ENCODE measurements at places on chromosomes 11 and 22. TPM values are rescaled to one million over a fixed set of nuclear protein-coding genes. Genes with fewer than 3 reads are reported as not detected.

The IGF2 gene
- total RNA-seq, result 25.5 TPM

The RAB39A gene
- 0.69 TPM for total RNA-seq

The LDLRAD3 gene
- total RNA-seq, result 8.0 TPM

The TSPAN18 gene
- 66.0 TPM for total RNA-seq

The DERL3 gene
- not detected for total RNA-seq

The BTG4 gene
- not detected for total RNA-seq

The C11orf87 gene
- total RNA-seq, result not detected

The XKR3 gene
- total RNA-seq, result not detected

The SLC22A8 gene
- not detected for total RNA-seq

The CSF2RB gene
- total RNA-seq, result 7.5 TPM

The SOX6 gene
- 3.3 TPM for total RNA-seq

The TRPM5 gene
- total RNA-seq, result not detected

DNA sequence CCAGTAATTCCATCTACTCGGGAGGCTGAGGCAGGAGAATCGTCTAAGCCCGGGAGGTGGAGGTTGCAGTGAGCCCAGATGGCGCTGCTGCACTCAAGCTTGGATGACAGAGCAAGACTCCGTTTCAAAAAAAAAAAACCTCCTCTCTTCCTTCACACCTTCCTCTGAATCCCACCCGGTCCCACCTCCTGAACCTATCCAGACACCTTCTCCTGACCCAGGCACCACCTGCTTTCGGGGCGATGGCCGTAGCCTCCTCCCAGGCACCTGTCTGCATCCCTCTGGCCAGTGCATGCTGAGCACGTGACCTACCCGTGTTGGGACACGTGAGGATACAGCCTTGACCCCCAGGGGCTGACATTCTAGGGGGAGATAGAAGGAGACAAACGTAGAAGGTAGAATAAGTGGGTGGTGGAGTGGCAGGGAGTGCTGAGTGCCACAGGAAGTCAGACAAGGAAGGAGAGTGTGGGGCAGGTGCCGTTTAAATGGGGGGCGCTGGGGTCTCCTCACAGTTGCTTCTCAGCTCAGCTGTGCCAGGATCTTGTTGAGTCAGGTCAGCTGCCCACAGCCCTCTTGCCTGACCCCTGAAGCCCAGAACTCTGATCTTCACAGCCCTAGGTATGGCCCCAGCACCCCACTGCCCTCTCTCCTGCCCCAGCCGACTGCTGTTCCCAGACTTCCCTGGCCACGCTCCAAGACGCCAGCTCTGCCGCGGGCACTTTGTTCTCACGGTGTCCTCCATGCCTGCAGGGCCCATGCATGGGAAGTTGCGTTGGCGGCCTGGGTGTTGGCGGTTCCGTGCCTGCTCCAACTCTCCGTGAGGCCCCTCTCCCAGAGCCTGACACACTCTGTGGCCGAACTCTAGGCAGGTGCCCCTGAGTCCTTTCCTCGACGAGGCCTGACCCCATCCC is 1.2 kb upstream of the MIOX start:
- DNase-seq, result no peak

- DNase-seq, result no peak
These were observed 36.1 kb upstream of the ST14 start for GRCh38 chr11:130123414-130124040.

DNA sequence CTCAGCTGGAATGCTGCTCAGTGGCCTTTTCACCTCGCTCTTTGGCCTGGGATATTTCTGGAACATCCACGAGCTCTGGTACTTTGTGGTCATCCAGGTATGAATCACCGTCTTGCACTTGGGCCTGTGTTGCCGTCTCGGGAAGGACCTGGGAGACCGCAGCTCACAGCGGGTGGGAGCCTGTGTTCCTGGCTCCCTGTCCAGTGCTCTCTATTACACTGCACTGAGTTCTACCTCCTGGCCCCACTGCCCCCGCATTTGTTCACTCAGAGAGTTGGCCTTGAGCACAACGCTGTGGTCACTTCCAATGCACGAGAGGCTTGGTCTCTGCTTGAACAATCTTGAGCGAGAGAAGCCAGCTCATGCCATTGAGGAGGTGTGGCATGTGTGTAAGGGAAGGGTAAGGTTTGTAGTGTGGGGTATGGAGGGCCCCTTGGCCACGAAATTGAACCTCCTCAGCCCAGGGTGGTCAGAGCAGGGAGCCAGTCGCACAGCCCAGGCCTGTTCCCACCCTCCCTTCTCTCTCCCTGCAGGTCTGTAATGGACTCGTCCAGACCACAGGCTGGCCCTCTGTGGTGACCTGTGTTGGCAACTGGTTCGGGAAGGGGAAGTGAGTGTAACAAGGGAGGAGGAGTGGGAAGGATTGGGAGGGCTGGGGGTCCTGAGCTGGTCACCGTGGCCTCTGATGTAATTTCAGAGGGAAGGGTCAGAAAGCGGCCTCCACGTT is 16.2 kb downstream of the SLC37A2 start:
- DNase-seq, result no peak

DNA sequence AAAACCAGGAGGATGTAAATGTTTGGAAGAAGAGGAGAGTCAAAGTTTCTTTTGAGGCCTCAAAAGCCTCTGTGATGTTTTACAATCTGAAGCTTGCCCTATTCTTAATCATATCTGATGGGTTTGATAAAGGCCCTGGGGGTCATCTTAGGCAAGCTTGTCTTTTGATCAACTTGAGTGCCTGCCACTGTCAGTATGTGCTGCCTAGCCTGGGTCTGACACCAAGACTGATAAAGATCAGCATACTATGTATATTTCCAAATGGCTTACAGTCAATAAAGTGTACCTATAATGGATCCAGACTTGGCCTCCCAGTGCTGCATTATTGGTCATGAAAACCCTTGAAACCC is 12.7 kb downstream of the EHF start:
- DNase-seq, result no peak

- DNase-seq, result no peak
These were observed 54.7 kb downstream of the PHF21B start for GRCh38 chr22:44955102-44955501.

DNA sequence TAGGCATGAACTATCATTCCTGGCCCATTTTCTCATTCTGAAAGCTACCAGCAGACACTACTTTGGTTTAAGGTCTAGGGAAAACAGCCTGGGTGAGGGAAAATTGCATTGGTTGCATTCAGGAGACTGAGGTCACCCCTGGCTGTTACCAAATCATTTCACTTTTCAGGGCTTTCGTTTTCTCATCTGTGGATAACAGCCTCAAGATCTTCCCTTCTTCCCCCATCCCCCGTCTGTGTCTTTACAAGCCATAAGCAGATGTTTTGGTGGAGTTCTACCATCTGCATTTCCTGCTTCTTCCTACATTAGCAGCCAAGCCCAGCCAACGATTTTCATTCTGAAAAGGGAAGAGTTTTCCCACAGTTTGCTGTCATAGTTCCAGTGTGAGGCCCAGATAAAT is 130.4 kb downstream of the HIPK3 start:
- DNase-seq, result no peak

DNA sequence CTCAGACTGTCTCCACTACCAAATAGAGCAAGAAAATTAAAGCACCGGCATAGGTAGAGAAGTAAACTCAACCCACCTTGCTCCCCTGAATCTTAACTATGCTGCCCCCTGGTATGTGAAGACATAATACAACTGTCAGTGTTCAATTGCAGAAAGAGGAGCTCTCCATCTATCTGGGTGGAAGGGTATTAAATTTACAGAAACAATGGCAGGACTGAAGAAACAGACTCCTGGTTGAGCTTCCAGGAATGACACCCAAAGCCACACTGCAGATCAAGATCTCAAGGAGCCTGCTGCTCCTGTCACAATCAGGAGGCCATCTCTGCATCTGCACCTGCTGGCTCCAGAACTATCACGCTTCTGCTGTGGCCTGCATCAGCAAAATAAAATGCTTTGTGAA is 132.1 kb upstream of the BMAL1 start:
- DNase-seq, result peak; percentile 84

- DNase-seq, result no peak
These were observed 62.7 kb downstream of the DBX1 start for GRCh38 chr11:20097319-20098221.

GRCh38 chr11:95680169-95680929 is 109.2 kb downstream of the FAM76B start:
- DNase-seq, result no peak

- no peak for DNase-seq
These were observed 3.8 kb downstream of the TIMM8B start for GRCh38 chr11:112082729-112083128.

DNA sequence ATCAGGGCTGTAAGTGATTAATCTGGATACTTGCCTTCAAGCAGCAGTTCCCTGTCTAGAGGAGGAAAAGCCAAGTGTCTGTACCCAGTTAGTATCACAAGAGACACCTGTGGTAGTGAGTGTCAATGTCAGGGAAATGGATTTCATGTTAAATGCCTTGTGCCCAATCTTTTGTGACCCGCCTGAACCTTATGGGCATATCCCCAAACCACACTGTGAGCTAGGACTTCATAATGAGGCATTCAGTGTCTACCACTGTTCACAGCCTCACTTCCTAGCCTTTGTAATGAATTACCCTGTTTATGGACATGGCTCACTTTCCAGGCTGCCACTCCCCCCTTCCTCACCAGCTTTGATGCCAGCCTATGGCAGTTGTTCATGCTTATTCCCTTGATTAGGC is 125.1 kb downstream of the TRIM44 start:
- no peak for DNase-seq

- no peak for DNase-seq
These were observed 24.6 kb upstream of the CARD18 start for GRCh38 chr11:105164208-105164607.

GRCh38 chr22:27135031-27135981 is 477.9 kb downstream of the MIAT start:
- DNase-seq, result no peak

DNA sequence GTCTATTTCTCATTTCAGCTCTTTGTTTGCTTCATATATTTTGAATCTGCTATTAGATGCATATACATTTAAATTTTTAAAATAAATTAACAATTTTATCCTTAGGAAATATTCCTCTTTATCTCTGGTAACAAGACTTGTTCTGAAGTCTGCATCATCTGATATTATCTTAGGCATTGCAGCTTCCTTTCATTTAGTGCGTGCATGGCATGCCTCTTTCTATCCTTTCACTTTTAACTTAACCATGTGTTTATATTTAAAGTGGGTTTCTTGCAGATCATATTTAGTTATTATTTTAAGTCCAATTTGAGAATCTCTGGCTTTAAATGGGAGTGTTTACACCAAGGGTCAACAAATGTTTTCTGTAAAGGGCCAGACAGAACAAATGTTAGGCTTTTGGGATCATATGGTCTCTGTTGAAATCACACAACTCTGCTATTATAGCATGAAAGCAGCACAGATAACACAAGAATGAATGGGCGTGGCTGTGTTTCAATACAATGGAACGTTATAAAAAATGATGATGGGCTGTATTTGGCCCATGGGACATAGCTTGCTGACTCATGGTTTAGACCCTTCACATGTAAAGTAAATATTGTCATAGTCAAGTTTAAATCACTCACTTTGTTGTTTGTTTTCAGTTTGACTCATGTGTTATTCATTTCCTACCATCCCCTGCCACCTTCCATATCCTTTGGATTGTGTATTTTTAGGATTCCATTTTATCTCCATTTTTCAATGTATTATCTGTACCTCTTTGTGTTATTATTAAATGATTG is 83.9 kb upstream of the SNX19 start:
- DNase-seq, result no peak

GRCh38 chr11:94401773-94402265 is 600 bp upstream of the GPR83 start:
- no peak for DNase-seq

DNA sequence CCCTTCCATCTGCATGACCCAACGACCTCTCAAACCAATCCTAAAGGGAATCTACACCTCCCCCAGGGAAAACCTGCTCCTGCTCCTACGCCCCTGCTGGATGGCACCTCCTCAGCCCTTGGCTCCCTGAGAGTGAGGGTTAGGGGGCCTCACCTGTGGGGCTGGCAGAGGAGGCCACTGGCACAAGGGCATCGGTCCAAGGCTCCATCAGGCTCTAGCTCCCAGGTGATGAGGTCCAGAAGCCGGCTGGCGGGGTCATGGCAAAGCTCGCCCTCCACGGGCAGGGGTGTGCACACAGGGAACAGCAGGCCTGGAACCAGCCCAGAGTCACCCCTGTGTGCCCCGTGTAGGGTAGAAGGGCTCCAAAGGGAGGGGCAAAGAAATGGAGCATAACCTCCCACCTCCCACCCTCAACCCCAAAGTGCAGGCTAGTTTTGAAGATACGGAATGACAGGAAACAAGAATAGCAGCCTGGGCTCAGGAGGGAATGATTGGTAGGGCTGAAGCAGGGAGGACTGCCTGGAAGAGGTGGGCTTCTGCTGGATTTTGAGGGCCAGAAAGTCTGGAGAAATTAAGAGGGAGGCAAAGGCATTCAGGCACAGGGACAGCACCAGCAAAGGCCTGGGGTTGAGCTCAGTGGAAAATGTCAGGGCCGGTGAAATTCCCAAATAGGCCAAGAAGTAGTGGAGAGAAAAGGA is 42.6 kb downstream of the DKK3 start:
- DNase-seq, result peak; percentile 78

DNA sequence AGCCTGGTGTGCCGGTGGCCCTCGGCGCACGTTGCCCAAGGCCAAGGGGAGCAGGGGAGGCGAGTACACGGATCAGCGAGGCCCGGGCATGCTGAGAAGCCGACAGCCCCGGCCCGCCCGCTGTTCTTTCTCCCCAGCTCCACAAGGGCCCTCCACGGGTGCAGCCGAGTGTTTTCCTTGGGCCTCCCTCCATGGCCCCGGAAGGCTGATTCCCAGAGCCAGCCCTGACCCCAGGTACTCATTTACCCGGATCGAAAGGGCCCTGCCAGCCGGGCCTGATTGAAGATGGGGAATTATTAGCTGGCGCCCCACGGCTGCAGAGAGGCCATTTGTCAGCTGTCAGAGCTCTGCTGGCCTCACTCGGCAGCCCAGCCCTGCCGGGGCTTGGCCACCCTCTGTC is 53.1 kb downstream of the WNT7B start:
- no peak for DNase-seq

DNA sequence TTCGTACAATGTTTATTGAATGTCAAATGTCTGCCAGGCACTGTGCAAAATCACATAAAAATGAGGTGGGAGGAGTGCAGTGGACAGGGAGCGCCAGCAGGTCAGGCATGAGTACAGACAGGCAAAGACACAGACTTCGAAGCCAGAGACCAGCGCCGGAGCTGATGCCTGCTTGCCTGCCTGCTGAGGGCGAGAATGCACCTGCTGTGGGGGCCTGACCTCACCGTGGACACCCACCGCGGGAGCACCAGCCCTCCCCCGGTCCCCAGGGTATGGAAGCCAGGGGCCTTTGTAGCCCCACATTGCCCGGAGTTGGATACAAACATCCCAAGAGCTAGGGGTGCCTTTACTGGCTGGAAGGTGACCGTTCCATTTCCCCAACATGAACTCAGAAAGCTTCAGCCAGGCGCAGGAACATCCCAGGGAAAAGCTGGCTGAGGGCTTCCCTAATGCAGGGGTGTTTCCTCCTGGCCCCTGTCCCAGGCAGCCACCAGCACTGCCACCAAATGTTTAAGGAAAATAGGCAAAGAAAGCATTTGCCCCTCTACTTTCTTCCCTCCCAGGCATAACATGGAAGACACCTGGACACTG is 17.9 kb downstream of the IFITM10 start:
- DNase-seq, result no peak

All from esophagus muscularis mucosa (tissue), 4 donors.